ENCODE measurements at places on chromosomes 13 and 19.

DNA sequence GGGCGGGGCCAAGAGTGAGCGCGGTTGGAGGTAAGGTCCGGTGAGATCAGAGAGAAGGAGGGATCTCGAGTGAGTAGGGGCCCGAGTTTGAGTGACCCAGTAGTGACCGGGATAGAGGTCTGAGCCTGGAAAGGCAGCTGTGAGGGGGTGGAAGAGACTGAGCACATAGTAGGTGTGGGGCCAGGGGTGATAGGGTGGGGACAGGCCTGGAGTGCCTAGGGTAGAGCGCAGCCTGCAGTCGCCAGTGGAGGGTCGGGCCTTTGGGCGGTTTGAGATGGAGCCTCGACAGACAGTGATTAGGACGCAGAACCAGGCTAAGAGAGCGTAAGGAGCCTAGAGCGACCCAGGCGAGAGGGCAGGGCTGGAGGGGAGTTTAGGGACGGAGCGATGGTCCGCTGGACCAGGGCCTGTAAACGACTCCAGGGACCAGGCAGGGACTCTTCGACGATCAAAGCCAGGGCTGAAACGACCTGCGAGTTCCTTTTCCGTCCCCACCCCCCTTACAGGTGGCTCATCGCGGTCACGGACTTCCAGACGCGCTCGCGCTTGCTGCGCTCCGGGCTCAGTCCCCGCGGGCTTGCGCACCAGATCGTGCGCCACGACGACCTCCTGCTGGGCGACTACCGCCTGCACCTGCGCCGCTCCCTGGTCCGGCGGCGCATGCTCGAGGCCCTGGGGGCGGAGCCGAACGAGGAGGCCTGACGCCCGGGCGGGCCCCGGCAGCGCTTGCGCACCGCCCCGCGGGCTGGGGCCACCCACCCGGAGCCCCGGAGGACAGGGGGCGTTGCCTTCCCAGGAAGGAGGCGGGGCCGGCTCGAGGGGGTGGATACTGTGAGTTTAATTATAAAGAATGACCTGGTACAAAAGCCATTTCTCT is 9.4 kb downstream of the C19orf81 start:
- no peak for DNase-seq

- no peak for DNase-seq
These were observed 2020.1 kb upstream of the PCDH20 start for GRCh38 chr13:63435667-63436324.

- no peak for DNase-seq
These were observed 137.6 kb downstream of the GPC6 start for GRCh38 chr13:93364166-93364565.

- DNase-seq = no peak
These were observed 40.5 kb upstream of the EBPL start for GRCh38 chr13:49731766-49732165.

DNA sequence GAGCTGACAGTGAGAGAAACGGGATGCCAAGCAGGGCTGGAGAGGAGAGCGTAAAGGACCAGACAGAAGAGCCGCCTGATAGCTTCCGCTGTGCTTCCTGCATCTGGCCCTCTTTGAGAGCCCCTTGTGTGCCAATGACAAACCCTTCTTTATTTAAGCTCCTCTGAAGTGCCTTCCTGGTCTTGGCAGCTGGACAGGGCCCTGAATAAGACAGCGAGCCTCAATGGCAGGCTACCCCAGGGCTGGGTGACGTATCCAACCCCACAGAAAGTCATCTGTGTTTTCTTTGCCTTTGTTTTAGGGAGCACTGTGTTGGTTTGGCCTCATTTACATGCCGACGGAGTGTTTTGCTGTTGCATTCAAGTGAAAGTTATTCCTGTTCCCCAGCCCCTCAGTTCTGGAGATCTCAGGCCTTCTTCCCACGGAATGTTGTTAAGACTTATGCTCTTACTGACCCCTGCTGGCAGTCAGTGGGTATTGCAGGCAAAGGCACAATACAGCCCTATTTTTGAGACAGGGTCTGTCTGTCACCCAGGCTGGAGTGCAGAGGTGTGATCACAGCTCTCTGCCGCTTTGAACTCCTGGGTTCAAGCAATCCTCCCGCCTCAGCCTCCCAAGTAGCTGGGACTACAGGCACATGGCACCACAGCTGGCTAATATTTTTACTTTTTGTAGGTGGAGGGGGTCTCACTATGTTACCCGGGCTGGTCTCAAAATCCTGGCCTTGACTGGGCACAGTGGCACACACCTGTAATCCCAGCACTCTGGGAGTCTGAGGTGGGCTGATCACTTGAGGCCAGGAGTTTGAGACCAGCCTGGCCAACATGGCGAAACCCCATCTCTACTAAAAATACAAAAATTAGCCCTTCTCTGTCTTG is 16.8 kb downstream of the CCL25 start:
- DNase-seq = no peak

- DNase-seq = no peak
These were observed 27.2 kb downstream of the RCBTB2 start for GRCh38 chr13:48505597-48506091.

GRCh38 chr19:49613374-49613773 is 22.4 kb downstream of the PRR12 start:
- DNase-seq = no peak

DNA sequence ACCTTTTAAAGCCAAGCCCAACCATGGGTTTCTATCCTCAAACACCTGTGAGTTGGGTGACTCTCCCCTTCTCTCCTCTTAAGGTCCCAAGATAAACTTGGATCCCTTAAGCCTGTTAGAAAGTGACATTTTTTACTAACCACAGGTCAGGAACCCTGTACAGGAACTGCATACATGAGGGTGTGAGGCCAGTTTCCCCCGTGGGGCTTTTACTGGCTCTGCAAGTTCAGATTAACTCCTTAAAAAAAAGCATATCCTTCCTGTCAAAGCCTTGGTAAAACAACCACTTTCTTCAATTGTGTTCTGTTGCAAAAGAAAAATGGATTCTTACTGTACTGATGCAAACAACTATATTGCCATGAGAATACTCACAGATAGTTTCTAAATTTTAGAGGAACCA is 2638.7 kb upstream of the PCDH20 start:
- DNase-seq = no peak

DNA sequence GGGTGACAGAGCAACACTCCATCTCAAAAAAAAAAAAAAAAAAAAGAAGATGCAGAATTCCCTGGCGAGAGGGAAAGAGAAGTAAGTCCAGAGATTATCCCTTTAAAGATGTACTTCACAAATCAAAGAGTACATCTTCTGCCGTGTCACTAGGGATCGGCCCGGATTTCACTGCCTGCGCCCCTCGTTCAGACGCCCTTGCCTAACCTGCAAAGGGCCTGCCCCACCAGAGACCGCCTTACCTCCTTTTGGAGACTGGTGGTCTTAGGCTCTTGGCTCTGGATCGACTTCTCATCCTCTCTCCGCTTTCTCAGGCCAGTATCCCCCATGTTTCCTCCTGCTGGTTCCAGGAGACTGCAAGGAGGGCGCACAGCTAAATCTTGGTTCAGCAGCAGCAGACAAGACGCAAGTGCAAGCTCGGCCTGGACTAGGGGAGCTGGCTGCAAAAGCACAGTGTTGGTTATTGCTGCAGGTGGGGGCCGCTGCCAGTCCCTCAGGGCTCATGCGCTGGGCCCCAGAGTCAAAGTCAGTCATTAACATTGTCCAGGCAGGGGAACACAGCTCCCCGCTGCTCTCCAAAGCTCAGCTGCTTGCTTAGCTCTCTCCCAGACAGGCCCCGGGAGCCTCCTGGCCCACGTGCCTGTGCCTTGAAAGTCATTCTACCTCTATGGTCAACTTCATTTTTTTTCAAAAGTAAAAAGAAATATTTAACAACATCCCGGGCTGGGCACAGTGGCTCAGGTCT is 1.2 kb downstream of the SLC7A9 start:
- no peak for DNase-seq

DNA sequence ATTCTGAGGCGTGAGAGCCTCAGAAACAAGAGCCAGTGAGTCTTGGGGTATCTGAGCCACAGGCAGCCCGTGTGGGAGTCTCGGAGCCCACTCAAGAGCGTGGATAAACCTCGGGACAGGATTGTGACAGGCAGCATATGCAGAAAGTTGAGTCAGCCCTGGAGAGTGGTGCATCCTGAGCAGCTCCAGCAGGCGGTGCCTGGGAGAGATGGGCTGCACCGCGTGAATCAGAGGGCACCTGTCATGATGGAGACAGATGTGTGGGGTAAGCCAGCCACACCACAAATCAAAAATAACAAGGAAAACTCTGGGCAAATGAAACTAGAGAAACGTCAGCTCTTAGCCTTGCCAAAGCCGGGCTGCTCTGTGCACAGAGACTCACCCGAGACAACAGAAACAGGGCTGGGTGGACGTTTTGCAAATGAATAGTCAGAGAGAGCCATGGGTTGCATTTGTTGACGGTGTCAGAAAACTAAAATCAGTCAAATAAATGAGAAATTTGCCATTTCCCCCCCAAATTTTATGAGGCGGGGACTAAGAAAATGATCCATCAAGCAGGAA is 30.0 kb upstream of the POP4 start:
- DNase-seq = no peak

GRCh38 chr13:51793570-51794271 is 10.2 kb downstream of the DHRS12 start:
- DNase-seq = no peak

DNA sequence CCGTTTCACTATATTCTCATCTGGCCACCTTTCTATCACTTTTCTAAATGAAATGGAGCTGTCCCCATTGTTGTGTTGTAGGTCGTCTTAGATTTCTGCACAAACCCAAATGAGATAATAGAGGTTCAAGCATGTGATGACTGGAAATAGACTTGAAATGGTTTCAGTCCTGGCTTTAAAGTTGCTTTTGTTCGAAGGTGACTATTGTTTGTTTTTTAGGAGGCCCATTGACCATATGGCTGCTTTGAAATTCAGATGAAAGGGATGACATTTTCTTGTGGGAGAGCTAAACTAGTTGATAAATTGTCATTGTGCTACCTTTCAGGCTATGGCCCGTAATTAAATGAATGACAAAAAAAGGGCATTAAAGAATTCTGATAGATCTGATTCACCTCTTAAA is 583.7 kb downstream of the GPC6 start:
- no peak for DNase-seq

DNA sequence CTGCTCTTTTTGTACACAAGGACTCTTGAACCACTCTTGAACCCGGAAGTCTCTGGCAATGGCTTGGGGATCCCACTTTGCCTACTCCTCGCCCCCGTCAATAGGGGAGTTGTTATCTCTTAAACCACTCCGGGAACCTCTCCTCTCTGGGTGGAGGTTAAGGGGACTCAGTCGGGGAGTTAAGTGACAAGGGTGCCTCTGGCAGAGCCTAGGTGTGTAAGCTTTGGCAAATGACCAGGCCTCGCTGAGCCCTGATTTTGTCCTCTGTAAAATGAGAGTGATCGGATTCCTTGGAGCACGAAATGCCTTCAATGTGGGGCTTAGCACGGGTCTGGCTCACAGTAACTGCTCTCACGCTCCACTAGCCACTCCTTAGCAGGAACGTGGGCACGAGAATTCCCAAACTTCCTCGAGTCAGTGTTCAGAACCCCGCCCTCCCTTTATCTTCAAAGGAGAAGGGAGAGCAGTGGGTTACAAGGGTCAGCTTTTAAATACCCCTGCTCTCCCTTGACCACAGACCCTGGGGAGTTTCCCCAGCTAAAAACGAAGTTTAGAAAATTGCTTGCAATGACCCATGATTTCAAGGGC is 193.3 kb downstream of the KATNAL1 start:
- DNase-seq = no peak

DNA sequence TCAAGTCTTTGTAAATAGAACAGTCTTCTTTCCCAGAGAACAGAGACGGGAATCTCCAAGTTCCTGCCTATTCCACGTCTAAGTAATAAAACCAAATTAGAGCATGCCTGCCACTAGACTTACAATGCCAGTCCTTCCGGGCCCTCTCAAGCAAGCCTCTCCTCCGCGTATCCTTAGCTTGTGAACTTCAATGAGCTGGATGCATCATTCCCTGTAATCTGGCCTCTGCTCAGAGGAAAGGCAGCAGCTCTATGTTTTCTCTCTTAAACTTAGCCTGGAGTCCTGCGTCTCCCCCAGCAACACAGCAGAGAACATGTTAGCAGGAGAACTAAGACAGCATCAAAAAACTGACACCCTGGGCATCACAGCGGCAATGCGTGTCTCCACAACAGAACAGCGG is 8.2 kb downstream of the NALCN start:
- no peak for DNase-seq

DNA sequence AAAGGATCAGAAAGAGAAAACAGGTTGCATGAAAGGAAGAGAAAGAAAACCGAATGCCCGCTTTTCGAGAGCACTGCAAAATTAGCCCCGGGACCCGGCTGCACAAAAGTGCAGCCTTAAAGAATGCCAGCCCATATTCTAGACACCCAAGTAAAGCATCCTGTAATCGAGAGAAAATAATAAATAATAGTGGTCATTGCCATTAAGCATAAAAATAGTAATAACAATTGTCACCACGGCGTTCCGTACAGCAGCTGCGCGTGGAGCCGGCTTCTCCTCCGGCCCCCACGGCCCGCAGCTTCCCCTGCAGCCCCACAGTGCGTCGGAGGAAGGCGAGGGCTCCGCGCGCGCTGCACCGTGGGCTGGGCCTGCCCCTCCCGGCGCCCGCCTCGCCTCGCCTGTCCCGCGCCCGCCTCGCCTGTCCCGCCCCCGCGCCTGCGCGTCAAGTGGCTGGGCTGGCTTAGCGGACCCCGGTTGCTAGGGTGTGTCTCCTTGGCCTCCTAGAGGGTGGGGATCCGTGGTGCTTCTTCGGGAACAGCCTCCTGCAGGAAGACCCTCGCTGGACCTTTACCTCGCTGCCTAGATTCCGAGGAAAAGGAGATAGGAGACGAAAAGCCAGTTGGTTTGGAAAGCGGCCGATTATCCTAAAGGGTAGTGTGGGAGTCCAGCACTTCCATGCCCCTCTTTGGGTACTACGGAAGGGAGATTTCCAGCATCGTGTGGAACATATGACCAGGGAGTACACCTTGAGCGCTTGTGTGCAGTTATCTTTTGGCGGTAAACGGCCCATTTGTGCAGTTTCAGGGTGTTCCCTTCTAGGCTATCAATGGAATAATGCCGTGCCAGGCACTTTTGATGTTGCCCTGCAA is at the start of gene LRRC63:
Gene LRRC63, plus strand, starts transcription at position 446 of the 869 bp plus-strand sequence. CDS start 1,107 bp downstream, outside the sequence.
- peak; percentile 66 for DNase-seq

GRCh38 chr13:40255551-40255950 is 410.9 kb downstream of the FOXO1 start:
- no peak for DNase-seq

DNA sequence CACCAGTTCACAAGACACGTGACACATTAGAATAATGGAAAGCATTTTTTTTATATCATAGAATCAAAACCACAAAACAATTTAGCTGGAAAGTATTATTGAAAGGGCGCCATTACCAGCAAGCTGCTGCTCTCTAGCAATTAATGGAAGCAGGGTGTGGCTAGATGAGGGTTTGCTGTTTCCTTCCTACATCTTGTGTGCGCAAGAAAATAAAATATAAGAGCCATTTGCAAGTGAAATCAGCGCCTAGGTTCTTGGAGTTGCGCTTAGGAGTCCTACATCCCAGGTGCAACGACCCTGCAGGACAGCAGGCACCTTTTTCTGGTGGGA is 140.9 kb downstream of the ZNF536 start:
- DNase-seq = peak; percentile 99

- DNase-seq = no peak
These were observed 509.9 kb upstream of the GPC6 start for GRCh38 chr13:92716749-92717148.

- DNase-seq = no peak
These were observed 163.8 kb downstream of the SUCLA2 start for GRCh38 chr13:47837104-47837880.

Data from NCI-H1105 treated with DMSO at 0.1 percent for 48 hours (cell line).